ENCODE measurements at places on chromosomes 12 and 14.
A peak's percentile ranks its signal among the peaks of the same experiment; 100 is the strongest.

DNA sequence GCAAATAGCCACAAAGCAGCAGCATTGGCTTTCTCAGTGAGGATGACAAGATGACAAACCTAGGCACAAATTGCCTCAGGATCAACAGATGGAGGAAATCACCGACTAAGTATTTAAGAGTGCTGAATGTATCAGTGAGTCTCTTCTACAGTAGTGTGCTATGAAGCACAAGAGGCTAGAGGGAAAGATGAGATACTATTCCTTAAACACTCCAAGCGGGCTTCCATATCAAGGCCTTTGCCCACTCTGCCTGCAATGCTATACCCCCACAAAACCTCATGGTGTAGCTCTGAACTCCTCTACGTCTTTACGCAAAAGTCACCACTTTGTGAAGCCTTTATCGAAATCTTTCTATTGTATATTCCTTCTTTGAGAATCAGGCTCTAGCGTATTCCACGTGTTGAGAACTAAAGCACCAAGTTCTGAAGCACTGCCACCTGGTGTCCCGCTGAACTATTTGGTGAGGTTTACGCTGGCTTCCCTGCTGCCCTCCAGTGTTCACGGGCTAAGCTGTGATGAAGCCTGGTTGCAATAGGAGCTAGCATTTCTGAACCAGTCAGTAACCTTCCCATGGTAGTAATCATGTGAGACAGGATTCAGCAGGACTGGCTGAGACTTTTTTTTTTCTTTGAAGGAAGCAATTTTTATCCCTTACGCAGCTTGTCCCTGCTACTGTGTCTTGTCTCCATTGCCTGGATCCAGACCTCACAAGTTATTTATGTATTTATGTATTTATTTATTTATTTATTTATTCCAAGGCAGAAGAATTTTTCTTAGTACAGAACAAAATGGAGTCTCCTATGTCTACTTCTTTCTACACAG is 426.5 kb upstream of the OR4E1 start:
- peak; percentile 2 for DNase-seq

DNA sequence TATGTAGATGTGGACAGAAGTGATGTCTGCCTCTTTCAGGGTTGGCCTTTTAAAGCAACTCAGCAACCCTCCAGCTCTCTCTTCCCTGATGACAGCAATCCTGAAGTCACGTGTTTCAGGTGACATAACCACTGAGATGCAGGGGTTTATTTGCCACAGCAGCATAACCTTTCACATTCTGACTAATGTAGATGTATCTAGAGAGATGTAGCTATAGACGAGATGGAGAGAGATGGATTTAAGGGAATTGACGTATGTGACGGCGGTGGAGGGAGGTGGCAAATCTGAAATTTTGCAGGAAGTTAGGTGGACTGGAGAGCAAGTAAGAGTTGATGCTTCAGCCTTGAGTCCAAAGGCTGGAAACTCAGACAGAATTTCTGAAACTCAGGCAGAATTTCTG is 126.0 kb downstream of the ZFP36L1 start:
- no peak for DNase-seq

DNA sequence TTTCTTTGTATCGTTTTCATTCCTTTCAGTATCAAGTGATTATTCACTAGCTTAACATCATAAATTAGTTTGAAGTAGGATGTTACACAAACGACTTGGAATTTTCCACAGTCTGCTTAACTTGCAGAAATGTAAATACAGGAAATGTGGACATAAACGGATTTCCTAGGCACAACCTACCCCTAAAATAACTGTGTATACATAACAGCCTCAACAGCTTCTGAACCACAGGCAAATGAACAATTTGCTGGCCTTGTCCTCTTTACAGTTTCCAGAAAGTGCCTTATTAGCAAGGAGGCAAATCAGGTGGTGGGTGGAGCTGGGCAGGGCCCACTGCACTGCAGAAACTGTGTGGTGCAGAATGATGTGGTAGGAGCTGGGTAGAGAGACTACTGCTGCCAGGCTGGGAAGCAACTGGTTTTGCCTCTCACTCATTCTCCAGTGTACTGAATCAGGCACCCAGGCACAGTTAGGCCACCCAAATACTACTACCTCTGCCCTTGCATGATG is 14.1 kb downstream of the DRAM1 start:
- no peak for DNase-seq

- DNase-seq = no peak
Measured at GRCh38 chr12:115984616-115985015, 292.9 kb downstream of the MED13L start.

GRCh38 chr14:21379338-21379737 is 4.5 kb downstream of the SUPT16H start:
- DNase-seq = no peak

- peak; percentile 40 for DNase-seq
Measured at GRCh38 chr14:73461478-73462047, 3.2 kb upstream of the NUMB start.

DNA sequence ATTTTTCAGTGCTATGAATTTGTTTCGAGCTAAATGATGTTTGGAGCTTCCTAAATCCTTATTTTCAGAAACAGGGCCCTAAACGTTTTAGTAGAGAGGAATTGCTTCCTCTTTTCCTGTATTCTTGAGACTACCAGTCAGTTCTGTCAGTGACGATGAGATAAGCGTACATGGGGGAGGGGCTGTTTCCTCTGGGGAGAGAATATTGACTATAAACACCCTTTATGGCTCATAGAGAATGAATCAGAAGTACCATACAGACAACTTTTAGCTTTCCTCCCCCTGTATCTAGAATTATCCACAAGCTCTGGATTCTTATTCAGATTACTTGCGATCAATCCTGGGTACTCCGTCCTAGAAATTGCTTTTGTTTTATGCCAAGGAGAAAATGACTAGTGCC is 5.1 kb downstream of the TBK1 start:
- DNase-seq = no peak

DNA sequence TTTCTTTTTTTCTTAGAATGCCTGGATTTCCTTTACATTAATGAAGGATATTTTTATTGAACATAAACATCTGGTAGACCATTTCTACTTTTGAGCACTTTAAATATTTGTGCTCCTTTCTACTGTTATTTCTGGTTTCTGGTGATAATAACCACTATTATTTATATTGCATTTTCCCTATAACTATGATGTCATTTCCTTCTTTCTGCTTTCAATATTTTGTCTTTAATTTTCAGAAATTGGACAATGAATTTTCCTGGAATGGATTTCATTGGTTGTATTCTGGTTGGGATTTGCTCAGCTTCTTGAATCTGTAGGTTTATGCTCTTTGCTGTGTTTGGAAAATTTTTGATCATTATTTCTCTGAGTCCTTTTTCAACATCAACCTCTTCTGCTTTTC is 5.2 kb upstream of the PRH1 start:
- DNase-seq = no peak

DNA sequence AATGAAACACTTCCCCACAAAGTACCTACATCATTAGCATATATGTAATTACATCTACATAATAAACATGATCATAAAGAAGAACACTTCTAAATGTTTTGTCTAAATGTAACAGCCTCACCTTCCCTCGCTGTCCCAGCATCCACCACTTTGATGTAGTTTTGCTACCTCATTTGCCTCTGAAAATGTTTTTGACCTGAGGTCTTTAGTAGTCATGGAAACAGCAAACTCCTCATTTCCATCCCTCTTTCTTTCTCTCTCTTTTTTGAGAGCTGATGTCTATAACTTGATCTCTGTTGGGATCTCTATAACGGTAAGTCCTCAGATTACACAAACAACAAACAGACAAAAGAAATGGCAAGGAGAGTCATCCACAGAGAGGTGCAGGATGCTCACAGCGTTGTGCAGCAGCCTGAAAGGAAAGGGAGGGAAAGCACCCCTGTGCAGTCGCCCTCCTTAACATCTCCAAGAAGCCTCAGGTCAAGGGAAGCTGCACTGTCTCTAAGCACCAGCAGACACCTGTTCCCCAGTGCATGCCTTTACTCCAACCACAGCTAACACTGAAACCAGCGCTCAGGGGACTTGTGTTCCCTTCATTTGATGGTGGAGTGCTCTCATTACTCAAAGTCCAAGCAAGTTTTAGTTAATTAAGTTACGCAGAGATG is 268.7 kb downstream of the TMEM132D start:
- no peak for DNase-seq

GRCh38 chr12:112964915-112965314 is 13.4 kb upstream of the OAS2 start:
- DNase-seq = no peak

DNA sequence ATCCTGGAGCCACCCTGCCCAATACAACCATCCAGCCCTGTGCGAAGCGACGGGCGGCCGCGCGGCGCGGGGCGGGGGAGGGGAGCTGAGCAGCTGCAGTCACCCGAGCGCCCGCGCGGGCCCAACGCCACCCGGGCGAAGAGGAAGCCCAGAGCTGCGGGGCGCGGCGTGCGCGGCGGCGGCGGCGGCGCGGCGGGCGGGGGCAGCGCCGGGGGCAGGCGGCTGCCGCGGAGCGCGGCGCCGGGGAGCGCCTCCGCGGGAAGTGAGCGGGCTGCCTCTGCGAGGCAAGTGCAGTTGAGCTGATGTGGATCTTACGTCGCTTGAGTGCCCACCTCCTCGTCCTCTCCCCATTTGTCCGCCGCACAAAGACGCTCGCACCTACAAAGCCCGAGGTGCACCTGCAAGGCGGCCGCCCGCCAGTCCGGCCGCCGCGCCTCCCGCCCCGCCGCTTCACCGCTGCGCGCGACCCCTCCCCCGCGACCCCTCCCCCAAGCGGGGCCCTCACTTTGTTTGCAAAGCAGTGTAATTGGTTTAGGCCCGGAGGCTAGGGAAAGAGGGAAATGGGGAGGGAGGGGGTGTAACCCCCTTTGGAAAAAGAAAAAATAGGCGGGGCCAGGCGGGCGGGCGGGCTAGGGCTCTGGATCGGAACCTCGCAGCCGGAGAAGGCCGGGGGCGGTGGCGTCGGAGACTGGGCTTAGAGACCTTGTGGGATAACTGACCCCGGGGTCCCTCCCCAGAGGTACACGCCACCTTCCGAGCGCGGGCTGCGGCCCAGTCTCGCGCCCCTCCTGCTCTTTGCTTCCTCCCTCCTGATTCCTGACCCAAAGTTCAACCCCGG is at the start of the genes FOXA1 and TTC6:
Gene FOXA1 (minus strand): TSS at position 279 of the 838 bp plus-strand sequence. CDS start 277 bp downstream, at position 2.
Gene TTC6 (plus strand): TSS at position 659 of the 838 bp plus-strand sequence. CDS start 26,436 bp downstream, outside the sequence.
- peak; percentile 71 for DNase-seq

GRCh38 chr14:55170526-55170925 is 20.9 kb downstream of the DLGAP5 start:
- DNase-seq = no peak

GRCh38 chr12:12796171-12796570 is 10.7 kb downstream of the APOLD1 start:
- no peak for DNase-seq
